ENCODE measurements at places on chromosomes 7 and 10.

DNA sequence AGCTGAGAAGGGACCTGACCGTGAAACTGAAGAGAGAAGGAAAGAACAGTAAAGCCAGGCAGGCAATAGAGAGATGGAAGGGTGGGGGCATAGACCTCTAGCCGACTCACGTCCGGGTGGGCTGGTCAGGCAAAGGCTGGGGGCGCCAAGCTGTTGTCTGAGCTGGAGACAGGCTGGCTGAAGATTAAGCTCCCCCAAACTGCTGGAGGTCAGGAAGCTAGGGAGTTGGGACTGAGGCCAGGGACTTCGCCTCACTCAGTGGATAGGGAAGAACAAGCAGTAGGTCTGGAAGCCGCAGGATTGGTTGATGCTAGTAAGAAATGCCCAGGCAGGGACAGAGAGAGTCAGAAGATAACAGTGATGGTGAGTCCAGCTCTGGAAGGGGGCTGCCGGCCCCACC lies 5.3 kb downstream of the PITX3 start:
- no peak overlapping the region for H3K4me3 ChIP-seq
- H3K27me3 ChIP-seq, result peaks cover 22% of the 10 kb centered on the region
- no peaks in the 10 kb centered on the region for H3K36me3 ChIP-seq
- peaks cover 16% of the 10 kb centered on the region for H3K4me1 ChIP-seq

DNA sequence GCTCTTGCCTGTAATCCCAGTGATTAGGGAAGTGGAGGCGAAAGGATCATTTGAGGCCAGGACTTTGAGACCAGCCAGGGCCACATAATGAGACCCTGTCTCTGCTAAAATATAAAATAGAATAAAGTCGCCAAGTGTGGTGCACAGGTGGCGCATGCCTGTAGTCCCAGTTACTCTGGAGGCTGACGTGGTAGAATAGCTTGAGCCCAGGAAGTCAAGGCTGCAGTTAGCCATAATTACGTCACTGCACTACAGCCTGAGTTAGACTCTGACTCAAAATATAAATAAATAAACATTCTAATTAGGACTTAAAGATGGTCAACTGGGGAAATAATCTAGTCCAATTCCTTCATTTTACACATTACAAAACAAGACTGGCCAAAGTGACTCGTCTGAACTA lies 768 bp downstream of the CHCHD2 start:
- DNase-seq, result no peak
- peak overlapping the region; percentile 92 for H3K4me3 ChIP-seq
- peaks cover 25% of the 10 kb centered on the region for H3K4me1 ChIP-seq
- peak overlapping the region; percentile 93 for H3K27ac ChIP-seq

DNA sequence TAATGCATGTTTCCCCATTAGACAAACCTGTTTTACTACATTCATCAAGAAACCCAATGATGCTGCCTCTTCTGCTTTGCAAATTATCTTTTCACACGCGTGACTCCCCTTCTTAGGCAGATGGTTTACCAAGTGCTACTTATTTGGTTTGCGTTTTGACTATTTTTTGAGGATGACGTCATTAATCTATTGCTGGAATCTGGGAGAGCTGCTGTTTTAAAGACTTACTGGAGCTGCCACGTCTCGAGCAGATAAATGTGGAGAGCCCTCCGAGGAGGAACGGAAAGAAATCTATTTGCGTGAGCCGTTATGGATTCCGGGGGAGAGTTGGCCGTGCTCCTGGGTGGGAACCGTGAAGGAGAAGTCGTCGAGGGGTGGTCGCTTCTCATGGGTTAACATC lies 19.7 kb downstream of the INSYN2A start:
- H3K4me3 ChIP-seq, result no peak overlapping the region
- no peaks in the 10 kb centered on the region for H3K27me3 ChIP-seq
- DNase-seq, result no peak
- H3K27ac ChIP-seq, result no peak overlapping the region

DNA sequence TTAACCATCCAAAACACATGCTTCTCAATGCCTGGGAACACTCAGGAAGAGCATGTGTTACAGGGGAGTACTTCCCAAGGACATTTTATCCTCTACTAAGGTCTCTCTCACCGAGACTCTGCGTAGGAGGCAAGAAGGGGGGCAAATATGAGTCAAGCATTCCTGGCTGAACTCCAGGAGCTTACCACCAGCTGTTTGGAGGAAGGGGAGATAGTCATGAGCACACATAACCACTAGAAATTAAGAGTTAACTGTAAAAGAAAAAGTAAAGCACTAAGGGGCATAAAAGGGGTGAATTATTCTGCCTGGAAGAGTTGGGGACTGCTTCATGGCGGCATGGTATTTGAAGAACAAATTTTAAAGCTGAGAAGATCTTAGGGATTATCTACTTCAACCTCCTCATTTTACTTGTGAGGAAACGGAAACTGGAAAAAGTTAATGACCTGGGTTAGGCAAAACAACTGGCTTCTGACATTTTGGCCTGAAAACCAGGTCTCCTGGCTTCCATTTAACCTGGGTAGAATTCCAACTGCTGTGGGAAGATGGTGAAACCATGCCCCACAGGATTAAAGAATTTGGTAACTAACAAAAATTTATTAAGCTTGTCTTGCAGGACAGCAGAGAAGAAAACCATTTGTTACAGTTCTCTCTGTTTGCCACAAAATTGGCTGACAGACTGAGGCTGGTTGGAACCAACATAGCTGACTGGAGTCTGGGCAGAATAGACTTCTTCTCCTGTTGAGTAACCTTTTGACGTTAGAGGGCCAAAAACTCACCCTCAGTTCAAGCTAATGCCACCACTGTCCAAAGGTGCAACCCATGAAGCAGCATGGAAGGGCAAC lies 85.5 kb downstream of the SLC25A13 start:
- H3K27me3 ChIP-seq, result no peaks in the 10 kb centered on the region
- peaks cover 3% of the 10 kb centered on the region for H3K36me3 ChIP-seq
- peaks cover 37% of the 10 kb centered on the region for H3K4me1 ChIP-seq
